Stimulated activated CD4-positive, alpha-beta T cell treated with anti-CD3 and anti-CD28 coated beads, Interleukin-2, amount 100 ng/mL, for 48 hours (primary cell): ENCODE measurements at places on chromosomes 2 and 18.
A peak's percentile ranks its signal among the peaks of the same experiment; 100 is the strongest.

DNA sequence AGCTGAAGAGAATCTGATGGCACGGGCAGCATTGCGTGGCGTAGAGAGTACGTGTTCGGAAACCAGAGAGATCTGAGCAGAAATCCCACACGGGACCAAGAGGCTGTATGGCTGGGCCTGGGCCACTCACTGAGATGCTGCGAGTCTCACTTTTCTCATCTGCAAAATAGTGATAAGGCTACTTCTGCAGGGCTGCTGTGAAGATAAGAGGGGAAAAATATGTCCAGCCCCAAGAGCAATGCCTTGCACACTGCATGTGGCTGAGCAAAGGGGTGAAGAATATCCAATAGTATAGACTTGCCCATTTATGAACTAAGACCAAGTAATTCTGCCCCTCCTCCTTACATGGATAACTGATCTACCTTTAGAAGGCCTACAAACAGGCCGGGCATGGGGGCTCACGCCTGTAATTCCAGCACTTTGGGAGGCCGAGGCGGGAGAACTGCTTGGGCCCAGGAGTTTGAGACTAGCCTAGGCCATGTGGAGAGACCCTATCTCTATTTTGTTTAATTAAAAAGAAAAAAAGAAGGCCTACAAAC, 3.1 kb downstream of the FECH start:
- no peak for DNase-seq

DNA sequence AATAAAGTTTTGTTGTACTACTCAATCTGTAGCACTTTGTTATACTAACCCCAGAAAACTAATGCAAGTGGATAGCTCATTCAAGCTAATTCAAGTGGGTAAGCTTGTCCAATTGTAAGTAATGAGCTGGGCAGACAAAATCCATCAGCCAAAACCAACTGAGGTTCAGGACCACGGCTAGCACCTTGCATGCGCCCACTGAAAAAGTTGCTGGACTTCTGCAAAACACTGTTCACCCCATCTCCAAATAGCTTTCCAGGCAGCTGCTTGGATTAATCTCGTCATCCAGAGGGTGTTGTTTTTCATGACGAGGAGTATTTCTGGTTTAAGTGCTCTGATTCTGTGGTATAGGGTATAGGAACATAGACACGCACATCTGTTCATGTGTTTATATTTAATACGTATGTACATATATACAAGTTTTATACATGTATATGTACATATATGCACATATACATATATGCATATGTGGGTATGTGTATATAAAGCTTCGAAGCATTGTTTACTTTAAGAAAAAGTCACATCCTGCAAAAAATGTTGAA, 307.5 kb downstream of the GALR1 start:
- DNase-seq, result no peak

DNA sequence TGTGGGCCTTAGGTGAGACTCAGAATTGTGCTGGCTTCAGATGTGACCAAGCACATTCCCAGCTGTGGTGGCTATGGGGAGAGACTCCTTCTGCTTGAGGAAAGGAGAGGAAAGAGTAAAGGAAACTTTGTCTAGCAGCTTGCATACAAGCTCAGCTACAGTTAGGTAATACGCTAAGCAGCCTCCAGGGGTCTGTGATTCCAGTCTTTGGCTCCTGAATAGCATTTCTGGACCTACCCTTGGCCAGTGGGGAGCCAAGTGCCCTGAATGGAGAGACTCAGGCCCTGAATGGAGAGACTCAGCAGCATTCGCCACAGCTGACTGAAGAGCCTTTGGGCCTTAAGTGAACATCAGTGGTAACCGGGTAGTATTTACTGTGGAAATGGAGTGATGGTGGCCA, 227.4 kb upstream of the CDH7 start:
- DNase-seq, result no peak

DNA sequence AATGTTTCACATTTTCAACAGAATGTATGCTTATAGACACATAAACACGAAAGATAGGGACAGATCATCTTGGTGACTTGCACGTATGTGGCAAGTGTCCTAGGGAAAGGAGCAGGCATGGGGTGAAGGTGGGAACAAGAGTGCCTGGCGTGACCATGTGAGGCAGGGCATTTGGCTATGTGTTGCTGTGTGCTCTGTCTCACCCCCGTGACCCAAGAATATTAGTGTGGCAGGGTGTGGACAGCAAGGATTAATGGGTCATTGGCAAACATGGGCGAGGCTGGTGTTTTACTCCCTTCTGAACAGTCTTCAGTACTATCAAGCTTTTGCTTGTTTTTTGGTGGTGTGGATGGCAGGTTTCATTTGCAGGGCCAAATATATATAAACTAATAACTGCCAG, 1.3 kb upstream of the VWA3B start:
- DNase-seq, result no peak

GRCh38 chr2:164877169-164877568, 35.5 kb upstream of the COBLL1 start:
- DNase-seq, result no peak

DNA sequence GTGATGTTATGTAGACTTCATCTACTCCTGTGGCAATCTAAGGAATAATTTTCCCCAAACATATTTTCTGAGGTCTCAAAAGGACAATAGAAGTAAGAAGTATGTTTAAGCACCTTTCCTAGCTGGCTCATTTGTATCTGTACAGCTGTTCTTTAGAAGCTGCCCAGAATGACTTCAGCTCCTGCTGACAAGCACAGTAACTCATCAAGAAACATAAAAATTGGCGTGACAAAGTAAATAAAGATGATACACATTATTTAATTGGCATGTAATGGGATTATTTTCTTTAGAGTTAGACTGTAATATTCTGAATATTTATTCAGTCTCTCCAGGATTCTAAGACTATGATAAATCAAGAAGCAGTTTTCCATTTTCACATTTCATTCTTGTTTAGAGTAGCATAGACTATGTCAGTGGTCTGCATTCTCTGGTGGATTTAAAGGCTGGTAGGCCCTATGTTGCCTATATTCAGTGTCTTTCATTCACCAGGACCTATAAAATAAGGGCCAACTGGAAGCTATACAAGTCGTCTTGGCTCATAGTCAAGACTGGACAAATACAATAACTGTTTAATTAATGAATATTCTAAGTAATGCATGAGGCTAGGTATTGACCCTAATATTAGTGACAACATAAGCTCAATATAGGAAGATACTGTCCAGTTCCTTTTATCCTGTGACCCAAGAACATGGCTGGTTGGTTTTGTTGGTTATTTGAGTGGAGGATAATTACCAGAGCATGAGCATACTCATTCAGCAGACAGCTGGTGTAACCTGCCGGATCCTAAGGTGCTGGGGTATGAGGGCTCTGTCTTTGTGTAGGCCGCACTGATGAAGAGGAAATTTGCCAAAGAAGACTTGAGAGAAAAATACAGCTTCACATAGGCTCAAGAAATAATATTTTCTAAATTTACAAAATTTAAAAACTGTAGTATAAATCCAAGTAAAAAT, 107.0 kb downstream of the PDE1A start:
- DNase-seq, result no peak

DNA sequence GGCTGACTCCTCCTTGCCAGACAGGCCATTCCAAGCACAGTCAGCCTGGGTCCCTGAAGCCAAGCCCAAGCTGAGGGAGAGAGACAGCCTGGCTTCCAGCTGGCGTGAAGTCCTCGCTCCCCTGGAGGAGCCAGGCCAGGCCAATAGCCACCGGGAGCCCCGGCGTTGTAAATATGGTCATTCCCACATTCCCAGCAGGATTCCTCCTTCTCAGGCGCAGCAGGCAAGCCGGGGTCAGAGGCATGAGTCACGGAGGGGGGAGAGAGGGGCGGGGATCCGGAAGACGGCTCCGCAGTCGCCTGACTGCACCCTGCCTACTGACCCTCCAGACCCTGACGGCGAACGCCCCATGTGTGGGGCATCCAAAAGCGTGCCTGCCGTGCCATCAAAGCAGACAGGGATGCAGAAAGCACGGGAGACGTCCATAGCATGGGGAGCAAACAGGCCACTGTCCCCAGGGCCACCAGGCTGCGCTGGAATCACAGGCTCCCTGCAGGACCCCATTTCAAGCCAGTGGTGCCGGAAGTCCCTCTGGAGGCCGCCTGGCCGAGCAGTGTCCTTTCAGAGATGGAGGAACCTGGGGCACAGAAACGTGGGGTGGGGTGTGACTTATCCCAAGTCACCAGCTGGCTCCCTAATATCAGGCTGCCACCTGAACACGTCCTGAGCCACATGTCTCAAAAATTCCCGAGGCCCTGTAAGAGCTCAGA, 48.2 kb downstream of the TWIST2 start:
- DNase-seq, result no peak

DNA sequence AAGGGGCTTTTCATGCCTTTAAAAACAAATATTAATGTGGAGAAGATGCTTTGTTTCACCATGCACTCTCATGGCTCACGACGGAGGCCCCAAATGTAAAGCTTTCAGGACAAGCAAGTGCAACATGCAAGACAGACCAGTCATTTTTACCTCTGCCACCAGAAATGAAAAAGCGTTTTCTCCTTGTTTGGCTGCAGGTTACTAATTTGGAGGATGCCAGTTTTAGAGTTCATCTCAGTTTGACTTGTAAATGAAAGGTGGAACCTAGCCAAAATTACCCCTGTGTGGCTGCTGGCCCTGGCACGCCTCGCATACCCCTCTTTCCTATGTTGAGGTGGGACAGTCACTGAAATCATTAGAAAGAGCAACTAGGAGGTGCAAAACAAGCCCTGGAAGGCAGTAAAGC, 138.6 kb downstream of the BCL2 start:
- no peak for DNase-seq

DNA sequence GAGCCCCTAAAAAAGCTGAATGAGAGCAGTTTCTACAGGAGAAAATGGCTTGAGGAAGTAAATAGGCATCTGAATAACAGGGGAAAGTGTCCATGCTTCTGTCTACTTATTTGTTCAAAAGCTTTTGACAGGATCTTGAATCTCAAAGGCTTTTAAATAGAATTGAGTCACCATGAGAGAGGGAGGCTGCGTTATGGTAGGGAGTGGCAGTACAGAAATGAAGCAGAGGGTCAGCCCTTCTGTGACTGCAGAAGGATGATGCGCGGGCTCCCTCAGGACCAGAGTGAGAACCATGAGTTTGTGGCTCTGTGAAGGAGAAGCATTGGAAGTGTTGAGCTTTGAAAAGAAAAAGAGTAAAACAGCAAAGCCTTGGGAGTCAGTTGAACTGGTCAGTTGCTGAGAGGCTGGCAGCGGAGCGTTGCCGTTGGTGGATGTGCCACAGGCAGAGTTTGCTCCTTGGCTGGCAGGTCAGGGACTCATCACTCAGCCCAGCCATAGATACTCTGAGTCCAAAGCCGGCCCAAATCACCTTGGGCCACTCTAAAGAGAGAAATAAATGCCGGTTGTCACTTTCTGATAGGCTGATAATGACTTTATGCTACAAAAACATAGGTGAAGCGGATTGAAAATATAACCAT, 17.4 kb downstream of the COPS7B start:
- DNase-seq, result no peak

DNA sequence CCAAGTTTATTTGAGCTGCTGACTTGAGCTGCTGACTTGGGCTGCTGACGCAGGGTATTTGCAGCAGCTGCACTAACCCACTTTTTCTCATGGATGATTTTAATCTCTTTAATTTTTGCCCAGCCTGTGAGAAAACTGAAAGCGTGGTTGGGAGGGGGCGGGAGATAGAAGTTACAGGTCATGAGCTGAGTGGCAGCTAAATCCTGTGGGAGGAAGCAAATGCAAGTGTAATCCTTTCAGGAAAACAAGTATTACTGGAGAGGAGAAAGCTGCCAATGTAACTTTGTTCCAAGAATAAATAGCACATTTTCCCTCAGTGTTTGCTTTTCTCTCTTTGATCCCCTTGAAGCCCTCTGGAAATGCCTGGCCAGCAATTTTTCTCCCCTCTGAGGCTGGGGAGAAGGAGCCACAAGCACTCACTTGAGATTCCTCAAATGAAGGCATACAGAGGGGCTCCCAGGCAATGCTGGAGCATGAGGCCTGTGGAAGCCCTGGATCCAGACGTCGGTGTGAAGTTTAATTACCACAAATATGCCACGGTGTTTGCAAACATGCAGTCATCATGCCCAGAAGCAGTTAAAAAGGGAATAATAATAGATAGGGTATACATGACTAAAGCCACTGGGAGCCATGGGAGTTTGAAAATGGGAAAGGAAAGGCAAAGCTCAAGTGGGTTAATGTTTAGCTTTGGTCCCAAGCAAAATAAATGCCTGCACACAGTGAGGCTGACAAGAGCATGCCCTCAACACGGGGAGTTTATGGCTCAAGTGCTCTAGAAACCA, 10.4 kb upstream of the EVA1A start:
- DNase-seq, result no peak

- no peak for DNase-seq
Measured at GRCh38 chr18:49018554-49019445, 68.0 kb upstream of the SMAD7 start.

DNA sequence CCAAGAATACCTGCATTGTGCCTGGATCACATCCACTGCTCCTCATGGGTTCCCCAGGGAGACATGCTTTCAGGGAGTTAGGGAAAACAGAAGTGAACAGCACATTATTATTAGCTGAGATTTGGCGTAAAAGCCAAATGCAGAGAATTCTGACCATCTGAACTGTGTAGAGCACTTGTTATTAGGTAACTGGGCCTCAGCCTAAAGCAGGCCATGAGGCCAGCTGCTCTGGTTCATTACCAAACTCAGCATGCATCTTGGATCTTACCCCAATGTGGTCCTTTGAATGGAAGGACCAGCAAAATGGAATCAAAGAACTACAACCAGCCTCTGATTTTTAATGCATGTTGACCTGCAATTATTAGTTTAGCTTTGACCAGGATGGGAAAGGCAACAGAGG, 322.3 kb downstream of the KCNS3 start:
- DNase-seq, result no peak

DNA sequence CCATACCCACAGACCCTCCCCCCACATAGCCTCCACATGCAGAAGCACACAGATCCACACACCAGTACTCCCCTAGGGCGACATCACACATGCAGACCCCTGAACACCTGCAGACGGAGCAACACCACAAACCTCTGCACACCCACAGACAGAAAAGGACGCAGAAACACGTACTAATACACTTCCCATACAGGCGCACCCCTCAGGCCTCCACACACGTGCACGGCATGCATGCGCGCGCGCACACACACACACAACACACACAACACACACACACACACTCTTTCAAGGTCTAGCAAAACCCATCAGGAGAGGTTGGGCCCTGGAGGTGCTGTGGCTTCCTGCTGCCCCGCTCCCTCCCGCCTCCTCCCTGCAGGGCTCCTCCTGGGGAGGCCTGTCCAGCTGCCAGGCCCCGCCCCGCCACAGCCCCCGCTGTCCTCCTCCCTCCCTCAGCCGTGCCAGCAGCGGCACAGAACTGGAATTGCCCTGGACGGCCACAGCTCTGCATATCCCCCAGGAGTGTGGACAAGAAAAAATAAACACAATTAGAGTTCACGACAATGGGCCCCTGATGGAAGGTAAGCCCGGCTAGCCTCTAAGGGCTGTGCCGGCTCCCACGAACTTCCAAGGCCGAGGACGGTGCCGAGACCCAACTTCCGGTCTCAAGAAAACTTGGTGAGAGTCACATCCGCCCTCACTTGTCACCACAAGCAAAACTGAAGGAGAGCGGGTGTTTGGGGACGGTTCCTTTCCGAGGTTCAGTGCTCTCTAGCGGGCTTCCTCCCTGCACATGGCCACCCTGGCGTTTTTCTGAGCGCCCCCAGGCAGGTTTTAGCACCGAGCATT, 6.8 kb downstream of the ZFP36L2 start:
- DNase-seq, result peak; percentile 58
